Suppressor macrophage (primary cell): ENCODE measurements at places on chromosomes 2 and 18.

DNA sequence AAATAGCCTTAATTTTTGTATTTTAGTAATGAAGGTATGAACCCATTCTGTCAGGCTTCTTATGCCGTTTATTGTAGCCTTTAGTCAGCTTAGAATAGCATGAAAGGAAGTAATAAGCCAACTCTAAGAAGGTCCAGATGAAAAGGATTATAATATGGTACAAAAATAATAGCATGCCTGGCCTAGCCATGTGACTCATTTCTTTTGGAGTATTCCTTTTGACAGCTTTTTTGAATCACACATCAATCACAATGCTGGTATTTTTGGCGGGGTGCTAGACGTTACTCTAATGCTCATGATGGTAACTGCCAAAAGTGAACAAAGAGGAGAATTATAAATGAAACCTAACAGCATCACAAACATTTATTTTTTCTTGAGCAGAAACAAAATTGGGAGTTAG is 19.9 kb downstream of the FMNL2 start:
- DNase-seq: no peak

GRCh38 chr2:239688122-239688681 is 287.4 kb upstream of the HDAC4 start:
- DNase-seq: no peak

- no peak for DNase-seq
Observed at GRCh38 chr2:104025295-104025694, 828.6 kb upstream of the POU3F3 start.

DNA sequence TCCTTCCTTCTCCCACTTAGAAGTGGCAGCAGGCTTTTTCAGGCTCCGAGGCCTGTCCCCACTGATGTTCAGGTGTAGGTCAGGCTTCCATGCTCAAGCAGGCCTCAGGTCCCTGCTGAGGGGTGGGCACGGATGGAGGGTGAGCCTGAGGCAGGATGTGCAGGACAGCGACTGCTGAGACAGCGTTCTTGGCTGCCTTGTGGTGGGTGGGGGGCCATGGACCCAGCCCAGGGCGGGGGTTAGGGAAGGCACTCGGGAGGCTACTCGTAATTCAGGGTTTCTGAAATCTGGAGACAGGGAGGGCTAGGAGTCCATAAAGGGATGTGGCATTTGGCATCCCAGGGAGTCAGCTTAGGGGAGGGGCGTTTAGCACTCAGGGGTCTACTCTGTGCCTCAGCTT is 30.3 kb downstream of the COLEC11 start:
- DNase-seq: no peak

DNA sequence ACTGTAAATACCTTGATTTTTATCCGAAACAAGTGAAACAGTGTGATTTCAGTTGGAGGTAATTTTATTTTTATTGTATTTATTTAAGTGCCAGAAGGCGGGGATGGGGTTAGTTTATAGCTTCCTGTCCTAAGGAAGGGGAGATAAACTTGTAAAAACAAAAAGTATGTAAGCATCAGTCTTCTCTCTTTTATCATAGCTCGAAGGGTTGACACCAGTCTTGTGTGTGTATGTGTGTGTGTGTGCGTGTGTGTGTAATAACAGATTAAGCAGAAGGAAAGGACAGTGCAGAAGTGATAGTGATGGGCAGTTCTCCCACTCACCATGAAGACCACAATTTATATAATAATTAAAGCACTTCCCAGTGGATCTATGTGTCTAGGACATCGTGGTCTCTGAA is 793.3 kb downstream of the PLCL1 start:
- no peak for DNase-seq

DNA sequence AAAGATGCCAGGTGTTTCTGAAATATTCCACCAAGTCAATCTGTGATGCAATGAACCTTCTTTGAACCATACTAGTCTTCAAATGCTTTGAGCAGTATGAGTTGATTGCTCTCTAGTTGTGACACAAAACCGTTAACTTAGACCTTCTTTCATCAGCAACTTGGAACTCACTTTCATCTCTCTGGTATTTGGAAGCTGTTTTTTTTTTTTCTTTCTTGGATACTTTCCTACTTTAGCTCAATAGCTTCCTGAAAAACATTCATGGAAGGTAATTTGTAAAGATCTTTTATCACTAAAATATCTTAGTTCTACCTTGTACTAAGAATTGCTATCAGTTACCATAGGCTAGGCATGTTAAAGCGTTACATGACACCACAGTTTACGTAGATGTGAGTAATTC is 1071.9 kb upstream of the CHAC2 start:
- DNase-seq: no peak

GRCh38 chr2:211175956-211176355 is 619.6 kb downstream of the CPS1 start:
- no peak for DNase-seq

GRCh38 chr2:232088771-232089170 is 127.3 kb downstream of the DIS3L2 start:
- no peak for DNase-seq

- DNase-seq: no peak
Observed at GRCh38 chr2:161430386-161430785, 14.3 kb downstream of the TBR1 start.

- no peak for DNase-seq
Observed at GRCh38 chr2:103847276-103847675, 1006.6 kb upstream of the POU3F3 start.

- no peak for DNase-seq
Observed at GRCh38 chr18:63182861-63183260, 136.7 kb downstream of the BCL2 start.

DNA sequence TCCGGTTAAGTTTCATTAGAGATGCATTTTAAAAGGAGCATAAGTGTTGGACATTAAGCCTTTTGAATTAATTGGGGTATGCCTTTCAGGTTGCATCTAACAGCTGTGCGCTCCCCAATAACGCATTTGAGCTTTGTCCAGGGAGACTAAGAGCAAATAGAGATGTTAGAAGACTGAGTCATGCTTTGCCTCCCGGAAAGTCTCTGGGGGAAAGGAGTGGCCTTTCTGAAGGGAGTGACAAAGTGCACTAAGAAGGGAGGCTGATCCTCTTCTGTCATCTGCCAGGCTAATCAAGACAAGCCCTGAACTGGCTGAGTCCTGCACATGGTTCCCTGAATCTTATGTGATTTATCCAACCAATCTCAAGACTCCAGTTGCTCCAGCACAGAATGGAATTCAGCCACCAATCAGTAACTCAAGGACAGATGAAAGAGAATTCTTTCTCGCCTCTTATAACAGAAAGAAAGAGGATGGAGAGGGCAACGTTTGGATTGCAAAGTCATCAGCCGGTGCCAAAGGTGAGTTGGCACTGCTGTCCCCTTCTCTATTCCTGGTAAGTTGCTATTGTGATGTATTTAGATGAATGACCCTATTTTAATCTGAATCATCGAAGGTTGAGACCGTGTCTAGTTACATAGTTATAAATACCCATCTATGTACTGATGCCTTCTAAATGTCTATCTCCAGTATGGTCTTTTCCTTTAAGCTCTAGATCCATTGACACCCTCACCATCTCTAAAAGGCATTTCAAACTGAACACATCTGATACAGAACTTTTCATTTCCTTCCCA is 12.1 kb downstream of the TTL start:
- DNase-seq: no peak

- DNase-seq: no peak
Observed at GRCh38 chr2:132037527-132038178, 124.1 kb downstream of the ANKRD30BL start.

DNA sequence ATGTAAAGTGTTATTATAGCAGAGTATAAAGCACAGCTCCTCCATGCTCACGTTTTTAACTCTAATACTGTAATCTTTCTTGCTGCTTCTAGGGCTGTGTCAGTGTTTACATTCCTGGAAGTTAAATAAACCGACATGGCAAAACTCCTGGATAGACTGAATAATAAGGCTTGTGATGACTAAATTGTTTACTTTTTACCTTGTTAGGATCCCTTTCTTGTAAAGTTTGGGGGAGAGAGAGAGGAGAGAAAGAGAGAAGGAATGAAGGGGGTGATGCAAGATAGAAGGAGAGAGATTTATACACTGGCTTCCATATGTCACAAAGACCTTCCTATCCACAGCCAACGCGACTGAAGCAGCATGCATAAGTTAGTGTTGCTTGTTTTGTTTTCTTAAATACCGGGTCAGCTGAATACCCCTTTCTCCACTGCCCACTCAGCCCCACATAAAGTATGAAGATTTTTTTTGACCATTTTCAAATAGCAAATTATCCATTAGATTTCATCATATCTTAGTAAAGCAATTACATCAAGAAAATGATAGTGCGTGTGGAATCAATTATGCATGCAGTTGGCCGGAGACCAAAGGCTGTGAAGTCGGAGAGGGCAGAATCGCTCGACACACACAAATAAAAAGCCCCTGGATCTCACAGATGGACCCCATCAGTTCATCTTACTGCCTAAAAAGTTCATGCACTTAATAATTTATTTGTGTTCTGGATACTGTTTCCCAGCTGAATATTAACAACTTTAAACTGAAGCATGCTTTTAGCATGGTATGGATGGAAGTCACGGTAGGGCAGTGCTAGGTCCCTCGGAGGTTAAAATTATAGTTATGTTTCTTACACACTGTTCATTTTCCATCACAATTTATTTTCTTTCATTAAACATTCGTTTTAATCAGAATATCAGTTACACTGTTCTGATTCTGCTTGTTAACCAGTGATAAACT is 20.1 kb downstream of the BCL11A start:
- no peak for DNase-seq

GRCh38 chr2:38233231-38233983 is 143.7 kb downstream of the ATL2 start:
- no peak for DNase-seq

DNA sequence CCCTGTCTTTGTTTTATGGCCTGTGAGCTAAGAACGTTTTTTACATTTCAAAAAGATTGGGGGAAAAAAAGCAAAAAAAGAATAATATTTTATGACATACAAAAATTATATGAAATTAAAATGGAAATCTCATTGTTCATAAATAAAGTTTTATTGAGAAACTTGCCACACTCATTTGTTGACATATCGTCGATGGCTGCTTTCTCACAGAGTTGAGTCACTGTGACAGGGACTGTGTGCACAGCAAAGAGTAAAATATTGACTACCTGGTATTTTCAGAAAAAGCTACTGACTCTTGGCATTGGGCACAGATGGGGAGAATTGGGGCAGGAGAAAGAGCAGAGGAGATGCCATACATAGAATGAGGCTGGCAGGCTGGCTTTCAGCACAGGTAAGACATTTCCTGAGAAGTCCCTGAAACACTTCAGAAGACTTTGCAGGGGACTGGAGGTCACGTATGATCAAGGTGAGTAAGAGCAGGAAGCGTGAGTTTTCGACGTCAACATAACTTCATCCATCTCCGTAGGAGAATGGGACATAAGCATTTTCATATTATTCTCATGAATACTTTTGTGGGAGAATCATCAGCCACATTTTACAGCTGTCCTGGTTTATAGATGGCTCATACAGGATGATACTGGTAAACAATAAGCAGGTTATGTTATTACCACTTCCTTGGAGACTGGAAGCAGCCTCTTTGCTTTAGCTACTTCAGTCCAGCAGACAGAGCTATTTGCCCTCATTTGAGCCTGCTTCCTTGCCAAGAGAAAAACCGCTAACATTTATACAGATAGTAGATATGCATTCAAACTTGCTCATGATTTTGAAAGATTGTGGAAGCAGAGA is 32.5 kb upstream of the PUM2 start:
- no peak for DNase-seq

- DNase-seq: no peak
Observed at GRCh38 chr18:79945118-79946042, 6.1 kb downstream of the SLC66A2 start.

GRCh38 chr2:133589456-133589855 is 21.2 kb upstream of the NCKAP5 start:
- DNase-seq: no peak

GRCh38 chr2:171669121-171669520 is 18.1 kb upstream of the DYNC1I2 start:
- no peak for DNase-seq

- no peak for DNase-seq
Observed at GRCh38 chr18:48050176-48050575, 119.7 kb upstream of the SMAD2 start.

DNA sequence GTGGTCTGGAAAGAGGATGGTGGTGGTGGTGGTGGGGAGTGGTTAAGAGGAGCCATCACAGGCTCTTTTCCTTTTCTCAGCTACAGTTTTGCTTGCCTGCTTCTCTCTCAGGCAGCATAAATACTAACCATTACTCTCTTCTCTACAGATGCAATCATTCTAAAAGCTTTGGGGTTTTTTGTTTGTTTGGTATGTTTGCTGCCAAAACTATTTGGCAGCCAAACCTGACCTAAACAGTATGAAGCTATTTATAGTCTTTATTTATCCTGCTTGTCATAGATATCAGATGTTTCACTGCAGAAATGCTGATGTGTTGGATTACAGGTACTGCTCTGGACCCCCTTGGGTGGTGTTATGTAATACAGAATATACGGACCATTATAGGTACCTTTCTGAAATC is 15.3 kb downstream of the SIX3 start:
- DNase-seq: no peak

GRCh38 chr2:5685225-5685624 is 7.0 kb upstream of the SOX11 start:
- no peak for DNase-seq
